ENCODE measurements at places on chromosomes 6 and 20.

DNA sequence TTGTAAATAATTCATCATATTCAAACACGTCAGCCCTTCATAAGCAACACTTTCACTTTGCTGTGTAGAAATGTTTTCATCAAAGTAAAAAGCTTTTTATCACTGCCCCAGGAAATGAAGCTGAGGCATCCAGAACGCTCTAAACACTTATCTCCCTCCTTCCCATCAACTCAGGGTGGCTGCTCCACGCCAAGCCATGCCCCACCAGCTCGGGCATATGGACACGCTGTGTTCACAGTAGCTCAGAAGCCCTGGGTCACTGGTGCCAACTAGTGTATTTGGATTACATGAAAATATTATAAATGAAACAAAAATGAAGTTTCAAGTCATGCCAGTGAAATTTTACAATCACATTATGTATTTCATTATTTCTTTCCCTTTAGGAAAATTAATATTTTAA lies 10.3 kb downstream of the PDE10A start:
- no peak for DNase-seq

DNA sequence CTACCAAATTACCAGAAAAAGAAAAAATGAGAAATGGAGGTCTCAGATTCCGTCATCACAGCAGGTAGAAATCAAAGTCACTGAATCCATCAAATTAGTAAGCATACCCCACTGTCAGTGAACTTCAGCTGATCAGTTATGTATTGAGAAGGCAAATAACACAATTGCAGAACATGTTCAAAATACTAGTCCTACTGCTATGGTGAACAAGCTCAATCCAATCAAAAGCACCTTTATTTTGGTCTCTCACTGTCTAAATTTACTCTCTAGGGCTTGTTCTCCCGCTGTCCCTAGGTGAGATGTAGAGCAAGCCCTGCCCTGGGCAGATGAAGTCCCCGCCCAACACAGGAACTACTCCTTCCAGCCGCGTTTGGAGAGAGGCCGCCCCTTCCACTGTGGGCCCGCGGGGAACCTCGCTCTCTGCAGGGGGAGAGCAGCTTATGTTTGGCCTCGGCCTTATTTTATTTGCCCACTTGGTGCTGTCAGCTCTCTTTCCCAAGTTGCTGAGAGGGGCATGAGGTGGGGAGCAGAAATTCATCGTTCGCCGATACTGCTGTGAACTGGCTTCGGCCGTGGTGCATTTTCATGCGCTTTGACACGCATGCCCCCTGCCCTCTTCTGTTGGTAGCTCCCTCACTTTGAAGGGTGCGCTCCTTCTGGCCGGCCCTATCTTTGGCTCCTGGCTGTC lies 14.3 kb upstream of the MAP1LC3A start:
- DNase-seq: no peak

DNA sequence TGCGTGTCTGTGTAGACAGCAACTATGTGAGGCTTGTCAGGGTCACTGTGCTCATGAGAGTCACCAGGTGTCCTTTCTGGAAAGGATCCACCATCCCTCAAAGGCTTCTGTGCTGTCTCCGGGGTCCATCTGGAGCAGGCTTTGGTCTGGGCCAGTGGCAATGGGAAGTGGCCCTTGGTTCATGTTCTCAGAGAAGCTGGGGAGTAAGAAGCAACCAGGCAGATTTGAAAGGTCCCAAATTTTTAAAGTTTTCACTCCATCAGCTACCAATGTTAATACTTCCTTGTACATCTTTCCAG lies 68.2 kb downstream of the GCNT2 start:
- DNase-seq: no peak

DNA sequence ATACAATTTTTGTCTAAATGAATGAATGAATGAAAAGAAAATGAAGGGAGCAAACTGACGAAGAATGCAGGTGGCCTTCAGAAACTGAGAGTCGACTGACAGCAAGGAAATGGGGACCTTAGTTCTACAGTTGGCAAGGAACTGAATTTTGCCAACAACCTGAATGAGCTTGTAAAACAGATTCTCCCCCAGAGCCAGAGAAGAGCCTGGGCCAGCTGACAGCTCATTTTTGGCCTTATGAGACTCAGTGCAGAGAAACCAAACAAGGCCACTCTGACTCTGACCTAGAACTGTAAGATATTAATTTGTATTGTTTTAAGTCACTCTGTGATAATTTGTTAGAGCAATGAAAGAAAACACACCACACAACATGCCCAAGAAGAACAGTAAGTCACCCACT lies 21.8 kb downstream of the MAN1A1 start:
- DNase-seq: no peak

DNA sequence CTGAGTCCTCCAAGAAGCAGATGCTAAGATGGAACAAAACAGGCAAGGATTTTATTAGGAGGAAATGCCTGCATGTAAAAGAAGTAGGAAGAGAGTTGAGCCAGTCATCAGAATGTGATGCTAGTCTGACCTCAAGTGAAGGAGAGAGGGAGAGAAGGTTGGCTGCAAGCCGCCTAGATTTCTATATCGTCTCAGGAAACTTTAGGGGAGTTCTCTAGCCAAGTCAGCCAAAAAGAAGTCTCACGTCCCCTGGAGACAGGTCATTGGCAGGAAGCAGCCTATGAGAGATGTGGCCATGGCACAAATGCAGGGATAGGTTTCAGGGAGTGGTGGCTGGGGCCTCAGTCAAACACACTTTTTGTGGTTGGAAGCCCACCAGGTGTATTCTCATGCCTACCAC lies 378.0 kb downstream of the CD109 start:
- DNase-seq: no peak

GRCh38 chr6:105862936-105863607 lies 223.1 kb upstream of the PRDM1 start:
- DNase-seq: no peak

- DNase-seq: no peak
Observed at GRCh38 chr6:47098570-47098993, 56.5 kb upstream of the ADGRF1 start.

- no peak for DNase-seq
Observed at GRCh38 chr6:14597090-14597489, 479.5 kb downstream of the CD83 start.

GRCh38 chr20:23524146-23524545 lies 33.2 kb downstream of the CST8 start:
- no peak for DNase-seq

GRCh38 chr6:20660534-20660933 lies 126.3 kb downstream of the CDKAL1 start:
- DNase-seq: no peak

- no peak for DNase-seq
Observed at GRCh38 chr6:160253714-160254113, 4.9 kb downstream of the SLC22A2 start.

DNA sequence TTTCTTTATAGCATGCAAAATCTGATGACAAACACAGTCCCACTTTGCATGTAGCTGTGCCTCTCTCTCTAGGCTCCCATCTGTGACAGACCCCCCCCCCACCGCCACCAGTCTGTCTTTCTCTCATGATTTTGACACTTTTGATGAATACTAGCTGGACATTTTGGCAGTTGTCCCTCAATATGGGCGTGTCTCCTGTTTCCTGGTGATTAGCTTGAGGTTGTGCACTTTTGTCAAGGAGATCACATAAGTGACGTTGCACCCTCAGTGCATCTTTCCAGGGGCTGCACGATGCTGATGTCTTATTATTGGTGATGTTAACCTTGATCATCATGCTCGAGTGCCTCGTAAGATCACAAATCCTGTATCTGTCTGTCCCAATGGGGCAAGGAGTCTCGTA lies 155.1 kb downstream of the EYA2 start:
- no peak for DNase-seq
